ENCODE measurements at places on chromosomes 4 and X.
A peak's percentile ranks its signal among the peaks of the same experiment; 100 is the strongest.

- DNase-seq, result peak; percentile 57
Measured at GRCh38 chr4:3766785-3767569, 792 bp downstream of the ADRA2C start.

- no peak for DNase-seq
Measured at GRCh38 chr4:18051281-18051680, 29.7 kb upstream of the LCORL start.

DNA sequence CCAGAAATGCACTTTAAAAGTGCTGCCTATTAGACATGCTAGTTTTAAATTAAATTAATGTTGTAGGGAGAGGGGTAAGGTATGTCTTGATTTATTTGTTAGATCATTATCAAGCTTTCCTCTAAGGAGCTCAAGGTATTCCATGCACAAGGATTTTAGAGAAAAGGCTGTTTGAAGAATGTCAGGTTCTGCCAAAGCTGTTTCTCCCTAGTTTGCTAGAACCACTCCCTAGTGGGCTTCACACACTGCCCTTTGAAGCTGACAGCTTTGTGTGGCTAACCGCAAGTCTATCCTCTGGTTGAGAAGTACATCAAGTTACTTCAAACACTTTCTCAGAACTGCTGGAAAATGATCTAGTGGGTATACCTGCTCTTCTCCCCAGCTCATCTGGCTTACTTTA, 32.3 kb downstream of the RASL11B start:
- DNase-seq, result no peak

GRCh38 chr4:54945838-54946237, 179.6 kb downstream of the KDR start:
- no peak for DNase-seq

GRCh38 chr4:27278615-27279375, 418.2 kb downstream of the STIM2 start:
- no peak for DNase-seq

- DNase-seq, result no peak
Measured at GRCh38 chr4:139234253-139234652, 45.8 kb downstream of the MGARP start.

GRCh38 chr4:23897564-23898109, 7.8 kb upstream of the PPARGC1A start:
- DNase-seq, result no peak

- no peak for DNase-seq
Measured at GRCh38 chrX:103101299-103102042, 8.5 kb upstream of the NXF3 start.

DNA sequence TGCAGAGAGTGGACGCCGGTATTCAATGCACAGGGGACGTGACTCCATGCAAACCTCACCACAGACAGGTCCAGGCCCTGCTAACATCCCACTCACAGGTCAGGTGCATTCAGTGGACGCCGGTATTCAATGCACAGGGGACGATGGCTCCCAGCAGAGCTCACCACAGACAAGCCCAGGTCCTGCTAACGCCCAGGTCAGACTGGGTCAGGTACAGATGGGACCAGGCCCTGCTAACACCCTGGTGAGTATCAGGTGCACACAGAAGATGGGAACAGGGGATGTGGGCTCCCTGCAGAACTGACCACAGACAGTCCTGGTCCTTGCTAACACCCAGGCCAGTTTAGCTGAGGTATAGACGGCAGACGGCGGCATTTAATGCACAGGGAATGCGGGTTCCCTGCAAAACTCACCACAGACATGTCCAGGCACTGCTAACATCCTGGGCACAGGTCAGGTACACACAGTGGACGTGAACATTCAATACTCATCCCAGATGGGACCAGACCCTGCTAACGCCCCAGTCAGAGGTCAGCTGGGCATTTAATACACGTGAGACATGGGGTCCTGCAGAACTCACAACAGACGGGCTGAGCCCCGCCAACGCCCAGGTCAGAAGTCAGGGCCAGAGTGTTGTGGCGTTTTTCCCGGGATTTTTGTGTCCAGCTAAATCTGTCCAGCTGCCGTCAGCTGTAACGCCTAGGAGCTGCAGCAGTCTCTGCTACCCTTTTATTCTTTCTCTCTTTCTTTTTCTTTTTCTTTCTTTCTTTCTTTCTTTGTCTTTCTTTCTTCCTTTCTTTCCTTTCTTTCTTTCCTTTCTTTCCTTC, 99.2 kb downstream of the SHOX start:
- no peak for DNase-seq

- DNase-seq, result no peak
Measured at GRCh38 chrX:22660756-22661155, 339.0 kb upstream of the DDX53 start.

DNA sequence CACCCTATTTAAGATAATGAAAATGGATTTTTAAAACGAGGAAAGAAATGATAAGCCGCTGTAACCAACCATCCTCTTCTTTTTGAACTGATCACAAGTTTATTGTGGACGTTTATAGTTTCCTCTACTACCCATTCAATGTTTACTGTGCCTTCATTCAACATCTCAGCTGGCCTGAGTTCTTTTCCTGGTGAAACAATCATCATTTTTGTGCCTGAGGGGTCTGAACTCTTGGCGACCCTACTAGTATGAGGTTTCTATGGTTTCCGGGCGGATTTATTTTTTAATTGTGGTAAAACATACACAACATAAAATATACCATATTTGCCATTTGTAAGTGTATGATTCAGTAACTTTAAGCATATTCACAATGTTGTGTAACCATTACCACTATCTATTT, 100.7 kb downstream of the SPRY1 start:
- no peak for DNase-seq

- DNase-seq, result no peak
Measured at GRCh38 chr4:8573266-8573665, 6.9 kb upstream of the GPR78 start.

DNA sequence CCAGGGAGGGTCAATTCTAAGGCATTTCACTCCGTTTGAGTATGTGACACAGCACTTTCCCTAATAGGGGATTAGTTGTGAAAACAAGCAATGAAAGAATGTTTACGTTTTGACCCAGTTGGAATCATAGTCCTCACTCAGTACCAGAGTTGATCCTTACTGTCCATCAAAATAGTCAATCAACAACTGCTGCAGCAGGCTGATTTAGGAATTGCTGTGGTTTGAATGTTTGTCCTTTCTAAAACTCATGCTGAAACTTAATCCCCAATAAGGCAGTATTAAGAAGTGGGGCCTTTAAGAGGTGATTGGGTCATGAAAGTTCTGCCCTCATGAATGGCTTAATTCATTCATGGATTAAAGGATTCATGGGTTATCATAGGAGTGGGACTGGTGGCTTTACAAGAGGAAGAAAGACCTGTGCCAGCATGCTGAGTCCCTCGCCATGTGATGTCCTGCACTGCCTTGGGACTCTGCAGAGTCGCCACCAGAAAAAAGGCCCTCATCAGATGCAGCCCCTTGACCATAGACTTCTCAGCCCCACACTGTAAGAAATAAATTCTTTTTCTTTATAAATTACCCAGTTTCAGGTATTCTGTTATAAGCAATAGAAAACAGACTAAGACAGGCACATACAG, 3.1 kb upstream of the FBXL5 start:
- DNase-seq, result no peak

GRCh38 chr4:169079942-169080827, 70.1 kb upstream of the CBR4 start:
- no peak for DNase-seq

DNA sequence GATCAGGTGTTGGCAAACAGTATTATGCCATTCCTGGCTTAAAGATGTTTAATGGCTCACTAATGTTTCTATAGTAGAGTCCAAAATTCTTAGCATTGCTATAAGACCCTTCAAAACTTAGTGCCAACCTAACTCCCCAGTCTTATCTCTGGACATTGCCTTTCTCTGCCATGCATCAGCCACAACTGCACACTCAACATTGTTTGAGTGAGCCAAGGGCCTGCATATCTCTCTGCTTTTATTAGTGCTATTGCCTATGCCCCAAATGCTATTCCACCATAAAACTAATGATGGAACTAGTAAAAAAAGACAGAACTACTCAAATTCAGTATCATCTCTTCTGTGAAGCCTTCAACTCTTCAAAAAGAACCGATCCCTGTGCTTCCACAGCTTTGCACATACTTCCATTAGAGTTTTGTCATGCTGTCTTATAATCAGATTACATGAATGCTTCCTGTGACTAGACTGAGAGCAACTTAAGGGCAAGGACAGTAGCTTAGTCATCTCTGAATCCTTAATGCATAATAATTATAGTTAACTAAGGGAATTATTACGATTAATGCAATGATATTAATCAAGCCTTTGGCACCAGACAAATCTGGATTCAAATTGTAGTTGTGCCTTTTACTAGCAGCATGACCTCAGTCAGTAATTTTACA, 53.7 kb downstream of the CHM start:
- DNase-seq, result no peak

GRCh38 chrX:56025872-56026571, 206.1 kb upstream of the KLF8 start:
- no peak for DNase-seq

DNA sequence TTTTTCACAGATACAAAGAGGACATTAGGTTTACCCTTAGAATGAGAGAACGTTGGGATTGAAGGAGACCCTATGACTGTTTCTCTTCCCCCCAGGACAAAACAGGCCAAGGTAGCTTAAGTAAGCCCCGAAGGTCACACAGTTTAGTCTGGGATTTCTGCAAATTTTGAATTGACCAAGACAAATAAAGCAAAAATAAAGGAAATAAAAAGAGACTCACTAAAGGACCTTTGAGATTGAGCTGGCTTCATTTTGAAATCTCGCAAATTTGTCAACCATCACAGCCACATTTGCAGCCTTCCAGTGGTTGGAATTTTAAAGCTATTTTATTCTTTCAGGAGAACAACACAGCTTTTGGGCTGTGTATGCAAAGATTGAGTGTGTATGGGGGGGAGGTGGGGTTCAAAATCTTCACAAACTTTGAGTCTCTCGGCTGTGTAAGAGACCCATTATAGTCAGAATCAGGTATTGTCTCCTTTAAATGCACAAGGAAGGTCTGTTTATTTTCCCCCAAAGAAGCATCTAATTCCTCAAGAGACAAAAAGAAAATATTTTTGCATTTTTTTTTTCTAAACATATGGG, 4.2 kb downstream of the TMSB4X start:
- DNase-seq, result no peak

GRCh38 chr4:9875516-9875915, 94.1 kb downstream of the DRD5 start:
- no peak for DNase-seq

- DNase-seq, result no peak
Measured at GRCh38 chr4:77911842-77912450, 49.3 kb downstream of the MRPL1 start.

- DNase-seq, result no peak
Measured at GRCh38 chr4:48746608-48747362, 33.3 kb downstream of the FRYL start.

- DNase-seq, result no peak
Measured at GRCh38 chrX:123899701-123900100, 39.8 kb downstream of the XIAP start.

DNA sequence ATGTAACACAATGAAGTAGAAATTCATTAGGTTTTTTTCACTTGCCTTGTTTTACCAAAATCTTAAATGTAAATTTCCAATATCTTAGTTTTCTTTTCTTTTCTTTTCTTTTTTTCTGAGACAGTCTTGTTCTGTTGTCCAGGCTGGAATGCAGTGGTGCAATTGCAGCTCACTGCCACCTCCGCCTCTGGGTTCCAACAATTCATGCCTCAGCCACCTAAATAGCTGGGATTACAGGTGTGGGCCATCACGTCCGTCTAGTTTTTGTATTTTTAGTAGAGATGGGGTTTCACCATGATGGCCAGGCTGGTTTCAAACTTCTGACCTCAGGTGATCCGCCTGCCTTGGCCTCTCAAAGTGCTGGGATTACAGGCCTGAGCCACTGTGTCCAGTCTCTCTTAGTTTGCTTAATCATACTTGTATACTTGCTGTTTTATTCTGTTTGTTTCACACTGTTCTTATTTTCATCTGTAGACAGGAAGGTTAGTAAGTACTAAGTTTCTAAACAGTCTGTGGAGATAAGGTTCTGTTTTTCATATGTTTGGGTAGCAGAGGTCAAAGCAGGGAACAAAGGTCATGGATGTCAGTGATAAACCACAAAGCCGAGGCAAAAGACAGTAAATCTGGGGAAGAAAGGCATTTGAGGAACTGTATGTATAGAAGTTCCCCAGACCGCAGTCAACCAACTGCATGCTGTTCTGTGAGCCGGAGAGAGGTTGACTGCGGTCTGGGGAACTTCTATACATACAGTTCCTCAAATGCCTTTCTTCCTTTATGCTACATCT, 129.1 kb downstream of the CBR4 start:
- DNase-seq, result no peak

- no peak for DNase-seq
Measured at GRCh38 chr4:100366213-100366612, 151.6 kb downstream of the EMCN start.

DNA sequence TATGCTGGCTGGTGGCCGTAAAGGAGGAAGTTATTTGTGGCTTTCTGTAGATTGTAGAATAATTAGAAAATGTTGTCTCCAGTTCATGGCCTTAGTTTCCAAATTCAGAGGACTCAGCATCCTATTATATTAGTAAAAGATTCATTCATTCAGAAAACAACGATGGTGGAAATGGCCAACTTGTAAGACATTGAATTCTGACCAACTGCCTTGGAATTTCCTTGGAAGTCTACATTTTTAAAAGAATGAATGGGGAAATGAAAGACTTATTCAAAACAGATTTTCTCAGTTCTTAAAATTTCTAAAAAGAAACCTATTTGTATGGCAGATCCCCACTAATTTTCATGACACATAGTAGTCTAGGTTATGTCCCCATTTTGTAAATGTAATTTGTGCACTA, 561.5 kb downstream of the ANKRD50 start:
- no peak for DNase-seq

GRCh38 chrX:20685652-20686051, 418.9 kb upstream of the RPS6KA3 start:
- no peak for DNase-seq

DNA sequence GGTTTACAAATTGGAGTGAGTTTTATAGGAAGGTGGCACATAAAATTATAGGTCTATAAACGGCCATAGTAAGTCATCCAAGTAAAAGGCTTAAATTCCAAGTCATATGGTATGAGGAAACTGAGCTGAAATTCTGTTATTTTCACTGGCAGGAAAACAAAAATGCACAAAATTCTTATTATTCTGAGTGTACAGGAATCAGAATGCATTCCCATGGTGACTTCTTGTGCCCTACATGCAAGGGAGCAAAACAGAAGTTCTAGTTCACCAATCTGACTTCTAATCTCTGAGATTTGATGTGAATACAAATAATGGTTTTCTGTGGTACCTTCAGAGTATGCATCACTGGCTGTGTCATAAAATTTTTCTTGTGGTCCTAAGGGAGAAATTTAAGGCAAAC, 102.9 kb downstream of the CLCN4 start:
- no peak for DNase-seq

DNA sequence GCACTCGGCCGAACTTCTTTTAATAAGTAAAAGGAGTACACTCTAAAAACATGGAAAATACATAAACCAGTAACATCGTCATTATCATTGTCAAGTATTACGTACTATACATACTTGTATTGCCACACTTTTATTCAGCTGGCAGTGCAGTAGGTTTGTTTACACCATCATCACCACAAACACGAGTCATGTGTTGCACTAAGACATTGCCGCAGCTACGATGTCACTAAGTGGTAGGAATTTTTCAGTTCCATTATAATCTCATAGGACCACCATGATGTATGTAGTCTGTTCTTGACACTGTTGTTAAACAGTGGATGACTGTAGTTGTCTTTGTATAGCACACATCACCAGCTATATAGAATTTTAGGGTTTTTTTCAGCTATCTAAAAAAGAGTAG, 48.0 kb upstream of the TMEM131L start:
- no peak for DNase-seq

Data from D721Med (cell line).